Esophagus squamous epithelium (tissue), 5 donors: ENCODE measurements at places on chromosomes 16 and 17. TPM values are rescaled to one million over a fixed set of nuclear protein-coding genes. Genes with fewer than 3 reads are reported as not detected.

DNA sequence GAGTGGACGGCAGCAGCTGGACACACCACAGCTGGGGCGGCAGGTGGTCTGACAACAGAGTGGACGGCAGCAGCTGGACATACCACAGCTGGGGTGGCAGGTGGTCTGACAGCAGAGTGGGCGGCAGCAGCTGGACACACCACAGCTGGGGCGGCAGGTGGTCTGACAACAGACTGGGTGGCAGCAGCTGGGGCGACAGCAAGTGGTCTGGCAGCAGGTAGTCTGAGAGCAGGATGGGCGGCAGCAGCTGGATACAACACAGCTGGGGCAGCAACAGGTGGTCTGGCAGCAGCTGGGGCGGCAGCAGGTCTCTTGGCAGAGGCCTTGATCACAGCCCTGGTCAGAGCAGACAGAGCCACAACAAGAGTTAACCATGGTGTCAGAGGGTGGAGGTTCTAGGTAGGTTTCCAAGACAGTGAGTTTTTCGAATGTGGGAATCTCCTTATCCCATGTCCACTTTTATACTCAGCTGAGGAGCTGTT is at the start of gene KRTAP4-1:
Gene KRTAP4-1, minus strand, starts transcription at position 432 of the 482 bp plus-strand sequence. Its CDS starts 57 bp downstream, at position 375.
- H3K27ac ChIP-seq: no peak within 1 kb of the TSS
- no peaks in the 10 kb centered on the region for H3K4me1 ChIP-seq
- H3K4me3 ChIP-seq: no peak within 1 kb of the TSS
- no peaks in the 10 kb centered on the region for H3K27me3 ChIP-seq
- H3K36me3 ChIP-seq: no peaks in the 10 kb centered on the region

GRCh38 chr16:7938175-7938574 is 605.5 kb downstream of the RBFOX1 start:
- no peaks in the 10 kb centered on the region for H3K4me1 ChIP-seq
- H3K27ac ChIP-seq: no peak overlapping the region
- H3K4me3 ChIP-seq: no peak overlapping the region
- no peak for DNase-seq
- no peaks in the 10 kb centered on the region for H3K36me3 ChIP-seq
- H3K27me3 ChIP-seq: no peaks in the 10 kb centered on the region

DNA sequence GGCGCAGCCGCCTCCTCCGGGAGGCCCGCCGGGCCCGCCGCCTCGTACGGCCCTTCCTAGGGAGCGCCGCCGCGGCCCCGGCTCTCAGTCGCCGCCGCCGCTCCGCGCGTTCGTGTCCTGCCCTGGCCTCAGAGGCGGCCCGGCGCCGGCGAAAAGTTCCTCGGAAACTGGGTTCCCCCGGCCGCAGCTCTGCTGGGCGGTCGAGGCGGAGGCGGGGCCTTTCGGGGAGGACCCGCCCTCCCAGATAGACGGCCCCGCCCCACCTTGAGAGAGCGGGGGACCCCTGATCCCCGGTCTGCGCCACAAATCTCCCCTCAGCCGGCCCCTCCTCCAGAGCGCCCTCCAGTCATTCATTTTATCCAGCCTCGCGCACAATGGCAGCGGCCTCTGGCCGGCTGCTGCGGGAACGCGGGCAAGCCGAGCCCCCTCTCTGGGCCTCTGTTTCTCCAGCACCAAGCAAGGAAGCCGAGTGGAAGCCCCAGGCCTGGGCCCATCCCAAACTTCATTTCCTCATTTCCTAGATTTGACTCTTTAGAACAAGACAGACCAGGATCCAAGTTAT is at the start of gene SREBF1:
Gene SREBF1, minus strand, starts transcription at position 169 of the 562 bp plus-strand sequence. CDS start 169 bp downstream, outside the sequence.
- peaks cover 61% of the 10 kb centered on the region for H3K4me1 ChIP-seq
- no peaks in the 10 kb centered on the region for H3K36me3 ChIP-seq
- DNase-seq: no peak
- peak within 1 kb of the TSS; percentile 97 for H3K27ac ChIP-seq

DNA sequence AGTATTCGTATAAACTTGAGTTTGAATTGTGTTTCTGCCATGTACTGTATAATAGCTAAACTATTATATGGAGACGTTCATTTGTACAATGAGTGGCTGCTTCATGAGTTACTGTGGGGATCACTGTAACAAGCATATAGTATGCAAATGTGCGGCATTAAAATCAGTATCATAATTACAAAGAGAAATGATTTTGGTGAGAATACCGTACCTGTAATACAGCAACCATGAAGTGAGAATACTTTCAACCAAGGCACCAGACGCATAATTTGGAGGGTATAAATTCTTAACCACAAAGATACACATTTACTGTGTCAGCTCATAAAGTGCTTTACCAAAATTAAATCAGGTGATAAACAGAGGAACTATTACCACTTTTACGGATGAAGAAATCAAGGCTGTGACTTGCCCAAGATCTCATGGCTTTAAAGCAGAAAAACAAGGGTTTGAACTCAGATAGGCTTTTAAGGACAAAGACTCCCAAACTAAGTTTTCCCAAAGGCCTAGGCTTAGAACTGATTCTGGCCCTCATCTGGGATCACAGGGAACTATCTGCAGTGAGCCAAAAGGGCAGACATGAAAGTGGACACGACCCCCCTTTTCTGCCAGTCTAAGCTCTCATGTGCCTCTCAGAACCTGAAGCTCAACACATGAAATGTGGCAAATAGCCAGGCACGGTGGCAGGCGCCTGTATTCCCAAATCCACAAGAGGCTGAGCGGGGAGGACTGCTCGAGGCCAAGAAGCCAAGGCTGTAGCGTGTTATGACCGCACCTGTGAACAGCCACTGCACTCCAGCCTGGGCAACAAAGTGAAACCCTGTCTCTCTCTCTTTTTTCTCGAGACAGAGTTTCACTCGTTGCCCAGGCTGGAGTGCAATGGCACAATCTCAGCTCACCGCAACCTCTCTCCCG is 6.4 kb downstream of the RPS15A start:
- H3K36me3 ChIP-seq: peaks cover 75% of the 10 kb centered on the region
- no peaks in the 10 kb centered on the region for H3K27me3 ChIP-seq
- no peak overlapping the region for H3K4me3 ChIP-seq
- no peak for DNase-seq

Gene TM4SF5
- total RNA-seq: not detected

Gene CDH5
- total RNA-seq: 9.6 TPM
